ENCODE measurements at places on chromosomes 11 and 22.

DNA sequence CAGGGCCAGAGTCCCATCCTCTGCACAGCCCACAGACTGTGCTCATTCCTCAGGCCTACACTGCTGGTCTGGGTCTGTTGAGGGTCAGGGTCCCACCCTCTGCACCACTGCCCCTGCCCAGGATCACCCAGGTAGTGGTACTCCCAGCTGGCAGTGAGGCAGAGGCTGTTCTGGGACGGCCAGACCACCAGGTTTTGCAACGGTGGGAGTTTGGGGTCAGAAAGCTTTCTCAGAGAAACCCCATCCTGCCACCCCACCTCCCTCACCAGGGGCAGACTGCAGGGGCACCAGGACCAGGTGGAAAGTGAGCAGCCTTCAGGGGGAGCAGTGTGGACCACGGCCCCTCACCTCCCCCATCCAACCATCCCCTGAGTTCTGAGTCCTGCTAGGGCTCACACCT is 10.8 kb downstream of the NPTXR start:
- no peak for DNase-seq

- no peak for DNase-seq
Observed at GRCh38 chr11:28259177-28259843, 151.1 kb downstream of the METTL15 start.

DNA sequence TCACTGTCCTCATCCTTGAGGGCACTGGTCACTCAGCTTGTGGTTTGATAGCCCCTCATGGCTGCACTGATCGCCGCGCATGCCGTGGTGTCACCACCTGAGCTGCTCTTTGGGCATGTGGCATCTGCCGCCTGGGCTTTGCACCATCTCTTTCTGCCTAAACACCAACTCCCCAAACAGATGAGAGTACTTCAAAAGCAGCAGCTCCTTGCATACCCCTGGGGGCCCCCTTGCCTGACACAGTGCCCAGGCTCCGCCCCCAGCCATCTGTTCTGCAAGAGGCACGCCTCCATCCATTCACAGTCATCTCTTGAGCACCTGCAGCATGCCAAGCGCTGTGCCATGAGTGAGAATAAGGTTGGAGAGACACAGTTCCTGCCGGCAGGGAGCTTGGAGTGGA is 104.5 kb upstream of the B3GAT1 start:
- DNase-seq: no peak

DNA sequence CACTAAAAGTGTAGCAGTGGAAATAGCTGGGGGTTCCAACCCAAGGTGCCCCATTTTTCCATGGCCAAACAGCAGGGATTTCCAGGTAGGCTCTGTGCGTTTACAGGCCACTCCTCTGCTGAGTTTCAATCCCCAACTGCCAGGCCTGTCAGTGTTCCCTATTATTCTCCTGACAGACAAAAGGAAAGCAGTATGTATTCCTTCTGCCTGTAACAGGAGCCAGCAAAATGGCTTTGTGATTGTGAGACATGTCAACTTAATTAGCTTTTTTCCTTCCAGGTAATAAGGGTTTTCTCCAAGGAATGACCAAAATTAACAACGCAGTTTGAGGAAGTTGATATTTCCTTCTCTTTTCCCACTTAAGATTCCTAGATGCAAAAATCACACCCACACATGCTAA is 277.1 kb upstream of the MPPED2 start:
- no peak for DNase-seq

GRCh38 chr11:69086152-69087132 is 37.7 kb downstream of the TPCN2 start:
- no peak for DNase-seq

GRCh38 chr22:34973926-34974325 is 92.0 kb upstream of the ISX start:
- no peak for DNase-seq

- no peak for DNase-seq
Observed at GRCh38 chr22:37917874-37918548, 11.9 kb downstream of the MICALL1 start.

DNA sequence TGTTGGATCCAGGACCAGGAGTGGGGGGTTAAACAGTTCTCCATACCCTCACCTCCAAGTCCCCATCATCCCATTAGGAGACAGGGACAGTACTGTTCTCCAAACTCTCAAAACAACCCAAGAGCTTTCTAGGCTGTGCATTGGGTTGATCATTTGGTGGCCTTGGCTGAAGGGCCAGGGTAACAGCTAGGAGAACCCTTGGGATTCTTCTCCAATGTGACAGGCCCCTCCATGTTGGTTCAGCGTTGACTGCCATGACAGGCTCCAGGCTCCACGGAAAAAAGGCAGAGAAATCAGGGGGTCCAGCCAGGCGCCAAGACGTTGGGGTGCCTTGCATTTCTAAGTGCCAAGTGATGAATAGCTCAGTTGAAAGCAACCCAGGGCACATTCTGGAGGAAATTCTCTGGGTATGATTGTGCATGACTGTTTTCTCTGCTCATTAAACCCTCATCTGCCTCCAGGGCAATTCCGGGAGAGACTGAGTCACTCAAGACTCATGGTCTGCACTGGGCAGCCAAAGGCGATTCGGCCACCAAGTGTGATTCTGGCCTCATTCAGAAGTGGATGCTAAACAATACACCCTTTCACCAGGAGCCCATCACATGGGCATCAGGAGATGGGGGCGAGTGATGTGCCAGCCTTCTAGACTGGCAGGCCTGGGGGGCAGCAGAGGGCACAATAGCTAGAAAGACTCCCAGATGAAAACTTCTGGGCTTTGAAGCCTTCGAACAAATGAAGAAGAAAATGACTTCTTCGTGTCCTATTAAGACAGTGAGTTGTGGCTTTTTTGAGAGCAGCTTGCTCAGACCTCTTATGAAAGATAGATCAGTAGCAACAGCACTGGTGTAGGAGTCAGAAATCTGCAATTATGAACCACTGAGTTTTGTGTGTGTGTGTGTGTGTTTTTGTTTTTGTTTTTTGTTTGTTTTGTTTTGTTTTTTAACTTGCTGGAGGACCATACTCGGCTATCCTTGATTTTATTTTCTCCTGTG is 27.7 kb downstream of the CD44 start:
- no peak for DNase-seq

GRCh38 chr11:88181776-88182175 is 6.5 kb upstream of the RAB38 start:
- no peak for DNase-seq

- DNase-seq: no peak
Observed at GRCh38 chr11:45933131-45933831, 10.8 kb downstream of the LARGE2 start.

GRCh38 chr11:6606471-6607189 is 3.1 kb downstream of the ILK start:
- DNase-seq: peak; percentile 39

GRCh38 chr11:131819865-131820264 is 449.4 kb downstream of the NTM start:
- DNase-seq: no peak

DNA sequence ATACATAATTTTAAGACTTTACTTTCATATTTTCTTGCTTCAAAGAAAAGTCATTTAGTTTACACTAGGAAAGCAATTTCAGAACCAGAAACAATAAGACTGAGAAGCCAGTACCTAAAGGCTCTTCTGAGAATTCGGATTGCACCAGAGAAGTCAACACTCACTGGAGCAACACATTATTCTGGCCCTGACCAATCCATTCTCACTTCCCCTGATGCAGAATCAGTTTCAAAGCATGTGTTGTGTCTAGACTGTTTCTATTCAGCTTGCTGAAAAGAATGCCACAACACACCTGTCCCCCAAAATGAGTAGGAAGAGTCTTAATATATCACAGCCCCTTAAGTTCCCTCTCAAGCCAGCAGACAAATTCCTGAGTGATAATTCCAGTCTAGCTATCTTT is 1074.3 kb upstream of the TENM4 start:
- no peak for DNase-seq

GRCh38 chr11:128172046-128172878 is 415.1 kb downstream of the ETS1 start:
- peak; percentile 63 for DNase-seq

DNA sequence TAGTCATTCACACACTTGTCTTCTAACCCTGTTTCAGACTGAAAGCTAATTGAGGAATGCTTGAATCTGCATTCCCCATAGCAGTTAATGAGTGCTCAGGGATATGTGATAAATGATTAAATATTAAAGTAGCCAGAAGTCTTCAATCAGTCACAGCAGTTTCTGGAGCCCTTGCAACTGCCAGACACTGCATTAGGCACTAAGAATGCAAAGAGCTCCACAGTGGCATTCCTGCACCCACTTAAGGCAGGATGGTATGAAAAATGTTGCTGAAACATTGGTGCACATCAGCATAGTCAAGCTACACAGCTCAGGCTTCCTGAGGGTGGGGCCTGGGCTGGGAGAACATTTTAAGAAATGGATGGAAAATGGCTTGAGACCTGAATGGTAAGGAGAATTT is 6.5 kb downstream of the DTX4 start:
- no peak for DNase-seq

- no peak for DNase-seq
Observed at GRCh38 chr22:50063589-50064393, 5.7 kb upstream of the TTLL8 start.

DNA sequence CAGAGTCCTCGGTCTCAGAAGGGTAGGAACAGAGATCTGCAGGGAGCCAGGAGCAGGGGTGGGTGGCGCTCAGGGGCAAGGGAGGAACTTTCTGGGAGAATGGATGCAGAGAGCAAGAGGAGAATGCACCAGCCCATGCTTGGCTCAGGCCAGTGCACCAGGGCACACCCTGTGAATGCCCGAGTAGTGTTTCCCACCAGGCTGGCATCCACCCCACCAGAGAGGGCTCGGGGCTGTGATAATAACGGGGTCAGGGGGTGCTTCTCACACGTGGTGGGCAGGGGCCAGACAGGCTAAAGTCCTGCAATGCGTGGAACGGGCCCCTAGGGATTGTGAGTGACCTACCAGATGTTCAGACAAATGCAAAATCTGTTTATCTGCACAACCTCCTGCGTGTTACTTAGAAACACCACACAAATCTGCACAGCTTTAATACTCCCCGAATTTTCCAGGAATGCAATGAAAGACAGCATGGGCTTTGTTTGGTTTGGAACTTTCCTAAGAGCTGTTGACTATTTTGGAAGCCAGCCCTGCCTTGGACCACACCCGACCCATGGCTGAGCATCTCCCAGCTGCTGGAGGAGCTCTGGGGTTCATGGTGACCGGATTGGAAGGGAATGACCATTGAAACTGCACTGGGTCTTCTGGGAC is 368.3 kb downstream of the SHANK2 start:
- DNase-seq: no peak

GRCh38 chr11:92803391-92803790 is 166.1 kb upstream of the MTNR1B start:
- no peak for DNase-seq

- DNase-seq: no peak
Observed at GRCh38 chr11:84963240-84963639, 663.9 kb downstream of the DLG2 start.

GRCh38 chr22:29786031-29786430 is 18.9 kb downstream of the UQCR10 start:
- DNase-seq: no peak

DNA sequence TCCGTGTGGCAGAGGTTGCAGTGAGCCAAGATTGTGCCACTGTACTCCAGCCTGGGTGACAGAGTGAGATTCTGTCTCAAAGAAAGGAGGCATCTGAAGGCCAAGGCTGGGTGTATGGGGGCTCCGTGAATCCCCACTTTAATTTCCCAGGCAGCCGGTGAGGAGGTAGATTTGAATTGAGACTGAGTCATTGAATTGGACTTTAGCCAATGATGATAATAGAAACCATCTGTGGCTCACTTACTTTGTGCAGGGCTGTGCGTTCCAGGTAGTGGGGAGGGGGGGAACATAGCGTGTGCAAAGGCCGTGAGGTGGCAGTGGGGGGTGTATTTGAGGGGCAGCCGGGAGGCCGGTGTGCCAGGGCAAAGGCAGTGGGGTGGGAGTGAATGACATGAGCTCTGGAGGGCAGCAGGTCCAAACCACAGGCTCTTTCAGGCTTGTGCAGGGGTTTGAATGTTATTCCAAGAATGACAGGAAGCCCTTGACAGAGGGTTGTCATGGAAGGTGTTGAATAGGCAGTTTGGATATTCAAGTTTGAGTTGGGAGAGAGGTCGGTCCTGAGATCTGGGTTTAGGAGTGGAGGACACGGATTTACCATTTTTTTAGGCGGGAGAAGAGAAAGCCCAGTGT is 6.1 kb downstream of the ARHGAP8 start:
- DNase-seq: no peak

DNA sequence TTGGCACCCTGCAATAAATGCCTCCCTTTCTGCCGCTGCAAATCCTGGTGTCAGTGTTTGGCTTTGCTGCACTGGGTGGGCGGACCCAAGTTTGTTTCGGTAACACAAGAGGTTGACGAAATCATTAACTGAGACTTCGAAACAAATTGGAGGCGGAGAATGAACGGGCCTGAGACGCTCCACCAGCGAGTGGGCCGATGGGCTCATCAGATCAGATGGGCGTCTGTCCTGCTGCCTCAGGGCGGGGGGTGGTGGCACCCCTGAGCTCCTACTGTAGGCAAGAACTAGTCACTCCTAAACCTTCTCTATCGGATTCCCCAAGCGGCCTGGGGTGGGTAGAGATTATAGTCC is 918 bp upstream of the CAPN5 start:
- no peak for DNase-seq

DNA sequence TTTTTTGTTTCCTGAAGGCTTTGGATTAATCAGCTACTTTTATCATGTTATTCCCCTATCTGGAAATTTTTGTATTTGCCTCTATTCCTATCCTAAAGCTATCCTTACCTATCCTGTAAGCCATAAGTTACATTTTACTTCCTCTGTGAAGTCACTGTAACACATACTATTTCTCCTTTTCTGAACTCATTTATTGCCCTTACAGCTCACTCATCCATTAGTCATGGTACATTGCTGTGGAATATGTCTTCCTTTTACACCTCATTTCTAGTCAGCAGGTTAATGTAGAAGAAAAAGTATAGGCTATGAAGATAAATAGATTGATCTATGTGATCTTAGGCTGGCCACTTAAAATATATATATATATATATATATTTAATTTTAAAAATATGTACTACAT is 28.0 kb downstream of the SWAP70 start:
- no peak for DNase-seq

GRCh38 chr11:12679471-12679870 is 5.2 kb downstream of the TEAD1 start:
- no peak for DNase-seq

DNA sequence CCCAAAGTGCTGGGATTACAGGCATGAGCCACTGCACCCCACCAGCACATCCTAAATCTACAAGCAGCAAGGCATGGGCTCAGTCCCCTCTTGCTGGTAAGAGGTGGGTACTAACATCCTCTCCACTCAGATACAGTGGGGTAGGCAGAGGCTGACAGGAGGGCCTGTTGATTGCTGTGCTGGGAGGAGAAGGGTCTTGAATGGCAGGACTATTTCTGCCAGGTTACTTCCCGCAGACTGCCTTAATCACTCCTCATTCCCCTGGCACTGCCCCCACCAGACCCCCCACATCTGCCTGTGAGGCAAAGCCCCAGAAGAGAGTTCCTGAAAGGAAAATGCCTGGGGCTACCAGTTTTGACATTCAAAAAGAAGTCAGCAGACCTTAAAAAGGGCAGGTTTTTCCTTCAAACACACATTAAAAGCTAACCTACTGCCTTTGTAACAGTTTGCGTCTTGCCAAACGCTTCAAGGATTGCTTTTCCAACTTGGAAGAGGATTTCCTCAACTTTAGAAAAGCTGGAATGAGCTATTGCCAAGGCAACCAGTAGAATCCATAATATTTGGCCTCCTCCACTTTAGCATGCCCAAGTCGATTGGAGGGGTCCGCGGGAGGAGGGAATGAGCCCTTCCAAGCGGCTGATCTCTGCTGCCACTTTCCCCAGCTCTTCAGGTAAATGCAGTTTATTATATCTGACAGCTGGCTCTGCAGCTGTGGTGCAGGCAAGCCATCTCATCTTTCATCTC is 62.0 kb downstream of the FDX1 start:
- DNase-seq: no peak

GRCh38 chr11:31865606-31866300 is 54.6 kb upstream of the PAX6 start:
- DNase-seq: no peak
